ENCODE measurements at places on chromosomes 3 and 15.

- DNase-seq = no peak
Observed at GRCh38 chr3:22713936-22714335, 489.2 kb upstream of the UBE2E2 start.

GRCh38 chr3:156456771-156457224 lies 98.1 kb downstream of the SSR3 start:
- no peak for DNase-seq

- no peak for DNase-seq
Observed at GRCh38 chr3:23981955-23982354, 36.9 kb downstream of the NR1D2 start.

DNA sequence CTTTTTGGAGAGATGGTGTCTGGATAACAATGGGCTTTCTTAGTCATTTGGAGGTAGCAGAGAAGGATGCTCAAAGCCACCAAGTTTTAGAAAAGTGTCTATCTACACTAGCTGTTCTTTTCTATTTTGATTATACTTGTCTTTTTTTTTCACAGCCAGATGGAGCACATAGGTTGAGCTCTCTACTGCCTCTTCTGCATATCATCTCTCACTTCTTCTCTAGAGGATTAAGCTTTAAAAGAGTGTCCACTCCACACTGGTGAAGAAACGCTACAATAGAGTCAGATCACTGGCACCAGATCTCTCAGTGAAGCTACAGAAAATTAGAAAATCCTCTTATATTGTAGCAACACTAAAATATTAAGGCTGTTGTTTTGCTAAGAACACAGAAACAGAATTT lies 145.3 kb upstream of the MBNL1 start:
- DNase-seq = peak; percentile 18

- DNase-seq = no peak
Observed at GRCh38 chr3:156455839-156456238, 99.1 kb downstream of the SSR3 start.

- peak; percentile 80 for DNase-seq
Observed at GRCh38 chr3:24678421-24678865, 183.8 kb upstream of the THRB start.

DNA sequence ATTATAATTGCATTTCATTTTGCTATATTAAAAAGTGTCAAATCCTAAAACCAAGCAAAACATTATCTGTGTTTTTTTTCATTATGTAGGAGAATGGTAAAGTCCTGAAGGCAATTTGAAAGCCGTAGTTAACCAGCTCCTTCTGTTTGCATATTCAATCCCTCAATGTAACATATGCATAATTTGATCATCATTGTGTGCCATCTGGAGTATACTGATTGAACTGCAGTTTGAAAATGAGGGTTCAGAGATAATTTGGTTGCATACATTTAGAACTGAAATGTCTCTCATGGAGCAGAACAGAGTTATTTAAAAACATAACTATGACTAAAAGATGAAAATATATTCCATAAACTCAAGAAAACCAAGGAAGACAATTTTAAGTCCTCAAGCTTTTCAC lies 518.6 kb downstream of the GBE1 start:
- no peak for DNase-seq

DNA sequence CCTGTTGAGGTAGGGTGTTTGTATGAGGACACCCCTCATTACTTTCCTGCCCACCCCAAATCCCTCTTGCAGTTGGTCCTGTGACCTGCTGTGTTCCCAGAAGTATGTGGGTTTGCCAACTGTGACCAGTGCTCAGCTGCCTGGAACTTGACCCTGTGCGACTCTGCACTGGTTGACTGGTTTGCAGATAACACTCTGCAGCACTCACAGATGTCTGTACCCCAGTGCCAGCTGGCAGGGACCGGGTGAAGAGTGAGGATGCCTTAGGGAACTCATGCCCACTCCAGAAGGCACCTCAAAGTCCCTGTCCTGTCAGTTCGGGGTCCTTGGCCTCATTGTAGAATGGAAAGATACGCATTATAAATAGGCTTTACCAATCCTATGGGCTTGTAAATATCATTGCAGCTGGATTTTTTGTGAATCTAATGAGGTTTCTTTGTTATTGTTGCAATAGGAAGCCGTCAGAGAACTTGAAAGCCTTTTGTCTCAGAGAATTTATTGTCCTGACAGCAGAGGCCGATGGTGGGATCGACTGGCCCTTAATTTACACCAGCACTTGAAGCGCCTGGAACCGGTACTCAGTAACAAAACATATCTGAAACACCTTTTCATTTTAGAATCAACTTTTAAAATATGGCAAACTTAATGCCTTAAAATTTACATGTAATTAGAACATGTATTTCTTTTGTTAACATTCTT lies 18.2 kb downstream of the FAN1 start:
- DNase-seq = no peak

- no peak for DNase-seq
Observed at GRCh38 chr15:40285554-40286011, 2.7 kb upstream of the ANKRD63 start.

DNA sequence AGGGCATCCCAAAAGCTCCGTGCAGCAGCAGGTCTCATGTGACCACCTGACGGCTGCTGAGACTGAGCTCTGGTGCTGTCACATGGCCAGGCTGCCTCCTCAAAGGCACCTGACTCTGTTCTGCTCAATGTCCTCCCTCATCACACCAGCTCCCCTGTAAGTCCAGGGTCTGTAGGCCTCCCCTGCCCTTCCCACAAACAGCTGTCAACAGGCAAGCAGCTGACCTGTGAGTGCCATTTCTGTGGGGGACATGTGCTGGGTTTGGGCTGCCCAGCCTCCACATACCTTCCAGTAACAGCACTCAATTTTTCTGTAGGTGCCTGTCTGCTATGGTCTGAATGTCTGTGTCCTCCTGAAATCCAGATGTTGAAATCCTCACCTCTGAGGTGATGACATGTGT lies 11.2 kb downstream of the NUP210 start:
- DNase-seq = no peak

- DNase-seq = no peak
Observed at GRCh38 chr3:56136514-56136913, 331.8 kb downstream of the ERC2 start.

- no peak for DNase-seq
Observed at GRCh38 chr3:25872200-25872877, 82.4 kb downstream of the OXSM start.

DNA sequence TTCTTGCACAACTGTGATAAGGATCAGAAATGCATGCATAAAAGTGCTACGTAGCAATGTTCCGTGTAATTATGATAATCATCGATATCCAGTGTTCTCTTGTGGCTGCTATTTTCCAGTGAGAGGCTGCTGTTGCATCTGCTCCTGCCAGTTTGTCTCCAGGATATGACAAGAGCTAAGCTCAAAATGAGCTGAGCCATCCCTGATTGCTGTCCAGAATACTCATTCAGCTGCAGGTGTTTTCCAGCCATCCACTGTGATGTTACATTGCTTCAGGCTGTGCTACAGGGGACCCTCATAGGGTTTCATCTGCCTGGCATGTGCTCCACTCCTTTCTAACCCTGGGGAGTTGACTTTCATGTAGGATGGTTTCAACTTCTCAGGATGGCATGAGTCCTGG lies 976.0 kb downstream of the ROBO1 start:
- no peak for DNase-seq

DNA sequence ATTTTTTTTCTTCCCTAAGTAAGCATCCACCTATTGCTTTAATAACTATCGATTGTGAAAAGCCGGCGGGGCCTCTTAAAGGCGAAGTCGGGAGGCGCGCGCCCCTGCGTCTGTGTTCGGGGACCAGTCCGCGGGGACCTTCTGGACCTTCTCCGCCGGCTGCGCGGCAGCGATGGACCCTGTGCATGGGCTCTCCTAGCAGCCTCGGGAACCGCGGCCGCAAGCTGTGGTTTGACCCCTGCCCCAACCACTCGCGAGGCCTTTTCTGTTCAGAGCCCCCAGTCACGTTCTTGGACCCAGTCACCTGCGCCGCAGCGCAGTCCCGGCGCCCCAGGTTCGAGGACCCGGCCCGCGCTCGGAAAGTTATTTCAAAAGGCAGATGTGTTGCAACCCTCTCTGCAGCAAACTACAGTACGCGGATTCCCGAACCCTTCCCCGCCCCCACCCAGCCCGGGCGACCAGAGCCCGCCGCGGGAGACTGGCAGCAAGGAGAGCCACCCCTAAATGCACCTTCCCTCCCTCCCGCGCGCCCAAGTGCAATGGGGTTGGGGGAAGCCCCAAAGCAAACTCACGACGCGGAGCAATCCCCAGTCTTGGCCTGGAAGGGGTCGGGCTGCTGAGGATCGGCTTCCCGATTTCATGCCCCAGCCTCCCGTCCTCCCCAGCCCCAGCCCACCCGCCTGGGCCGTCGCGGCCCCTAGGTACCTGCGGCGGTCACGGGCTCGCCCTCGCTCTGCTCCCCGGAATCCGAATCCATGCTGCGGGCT lies 684 bp downstream of the TNFAIP8L3 start:
- no peak for DNase-seq

DNA sequence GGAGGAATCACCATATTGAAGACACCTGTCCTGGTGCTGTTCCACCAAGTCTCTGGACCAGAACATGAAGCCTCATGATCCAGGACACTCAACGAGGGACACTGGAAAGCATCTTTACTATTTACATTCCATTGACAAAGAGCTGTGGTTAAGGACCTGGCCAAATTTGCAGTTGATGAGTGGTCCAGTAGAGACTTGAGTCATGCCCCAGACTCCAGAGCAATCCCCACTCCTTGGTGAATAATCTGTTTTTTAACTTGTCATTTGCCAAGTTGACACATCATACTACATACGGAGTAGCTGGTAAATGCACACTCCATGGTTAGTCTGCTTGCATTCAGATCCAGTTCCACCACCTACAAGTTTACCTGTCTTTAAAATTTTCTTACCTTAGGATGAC lies 1.2 kb upstream of the COL6A6 start:
- no peak for DNase-seq

DNA sequence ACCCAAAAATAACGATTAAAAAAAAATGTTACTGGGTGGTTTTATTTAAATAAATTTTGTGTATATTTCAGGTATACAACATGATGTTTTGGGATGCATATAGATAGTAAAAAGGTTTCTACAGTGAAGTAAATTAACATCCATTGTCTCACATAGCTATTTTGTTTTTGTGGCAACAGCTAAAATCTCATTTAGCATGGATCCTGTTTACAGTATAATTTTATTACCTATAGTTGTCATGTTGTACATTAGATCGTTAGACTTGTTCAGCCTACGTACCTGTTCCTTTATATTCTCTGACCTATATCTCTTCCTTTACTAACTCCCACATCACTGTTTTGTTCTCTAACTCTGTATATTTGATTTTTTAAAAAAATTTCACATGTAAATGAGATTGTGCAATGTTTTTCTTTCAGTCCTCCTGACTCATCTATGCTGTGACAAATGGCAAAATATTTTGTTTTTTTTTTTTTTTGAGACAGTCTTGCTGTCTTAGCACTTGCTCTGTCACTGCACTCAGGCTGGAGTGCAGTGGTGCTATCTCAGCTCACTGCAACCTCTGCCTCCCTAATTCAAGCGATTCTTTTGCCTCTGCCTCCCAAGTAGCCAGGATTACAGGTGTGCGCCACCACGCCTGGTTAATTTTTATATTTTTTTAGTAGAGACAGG lies 45.6 kb downstream of the OIP5 start:
- DNase-seq = no peak

DNA sequence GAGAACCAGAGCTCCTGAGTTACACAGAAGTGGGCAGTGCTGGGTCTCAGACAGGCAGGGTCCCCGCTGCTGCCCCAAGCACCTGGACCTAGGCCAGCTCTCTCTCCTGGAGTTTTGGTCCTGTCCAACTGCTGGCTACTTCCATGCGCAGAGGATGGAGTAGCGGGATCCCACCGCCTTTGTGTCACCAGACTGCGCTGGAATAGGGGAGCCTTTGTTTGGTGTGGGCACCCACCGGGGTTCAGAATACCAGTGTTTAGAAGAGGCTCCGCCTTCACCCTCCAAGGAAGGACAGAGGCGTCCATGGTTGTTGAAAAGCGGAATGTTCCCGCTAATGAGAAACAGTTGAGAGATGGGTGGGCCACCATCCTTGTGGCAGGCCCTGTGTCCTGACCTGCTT lies 154.4 kb downstream of the DNAJB8 start:
- no peak for DNase-seq

- DNase-seq = peak; percentile 31
Observed at GRCh38 chr15:83200589-83200988, 7.0 kb downstream of the HDGFL3 start.

- no peak for DNase-seq
Observed at GRCh38 chr3:98612587-98612986, 19.2 kb upstream of the CPOX start.

GRCh38 chr3:155334914-155335723 lies 41.6 kb upstream of the STRIT1 start:
- peak; percentile 28 for DNase-seq

DNA sequence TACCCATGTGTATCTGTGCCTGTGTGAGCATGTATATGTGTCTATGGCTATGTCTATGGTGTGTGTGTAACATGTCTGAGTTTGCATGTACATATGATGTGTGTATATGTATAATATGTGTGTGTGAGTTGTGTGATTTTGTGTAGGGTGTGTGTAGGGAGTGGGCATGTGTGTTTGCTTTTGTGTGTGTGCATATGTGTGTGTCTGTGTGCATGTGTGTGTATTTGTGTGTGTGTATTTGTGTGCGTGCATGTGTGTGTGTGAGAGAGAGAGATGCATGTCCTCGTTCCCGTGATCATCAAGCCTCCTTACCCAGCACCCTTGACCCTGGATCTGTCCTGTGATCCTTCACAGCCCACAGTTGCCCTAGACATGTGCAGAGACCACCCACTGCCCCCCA lies 79.5 kb downstream of the LINGO1 start:
- no peak for DNase-seq

DNA sequence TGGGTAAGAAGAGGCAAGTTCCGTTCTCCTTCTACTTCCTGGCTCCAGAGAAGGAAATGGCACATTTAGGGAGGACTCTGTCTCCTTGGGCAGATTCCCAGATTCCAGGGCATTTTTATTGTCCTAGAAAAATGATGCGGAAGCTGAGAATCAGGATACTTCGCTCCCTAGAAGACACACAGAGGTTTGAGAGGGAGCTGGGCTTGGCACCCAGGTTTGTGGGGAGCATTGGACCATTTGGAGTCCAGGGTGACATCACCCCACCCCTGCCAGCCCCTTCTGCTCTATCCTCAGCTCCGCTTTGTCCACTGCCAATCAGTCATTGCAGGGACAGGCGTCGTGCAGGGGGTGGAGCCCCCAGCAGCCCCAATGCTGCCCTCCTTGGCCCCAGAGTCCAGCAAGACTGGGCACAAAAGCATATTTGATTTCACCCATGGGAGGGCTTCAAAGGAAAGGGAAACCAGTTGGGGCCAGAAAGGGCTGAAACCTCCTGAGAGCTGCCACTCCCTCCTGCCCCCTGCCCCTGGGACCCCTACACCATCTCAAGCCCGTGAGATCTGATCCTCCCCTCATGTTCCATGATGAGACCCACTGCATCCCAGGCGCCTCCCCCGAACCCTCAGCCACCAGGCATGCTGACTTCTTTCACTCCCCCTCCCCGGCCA lies 129.8 kb upstream of the MEF2A start:
- DNase-seq = no peak

DNA sequence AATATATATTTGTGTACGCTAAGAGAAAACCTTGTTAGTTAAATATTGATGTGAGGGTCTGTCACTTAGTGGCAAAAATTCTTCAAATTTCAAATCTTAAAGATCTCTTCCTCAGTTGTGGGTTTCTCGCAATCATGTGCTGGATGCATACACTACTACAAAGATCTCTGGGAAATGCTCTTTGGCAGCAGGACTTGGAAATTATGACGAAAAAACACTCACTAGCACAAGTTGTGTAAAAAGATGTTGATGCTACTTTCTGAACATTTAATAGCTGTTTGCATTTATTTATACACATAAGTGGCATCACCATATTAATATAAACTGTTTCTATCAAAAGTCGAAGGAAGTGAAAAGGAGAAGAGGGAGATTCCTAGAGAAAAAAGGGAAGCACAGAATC lies 10.8 kb upstream of the NANOGP8 start:
- DNase-seq = no peak

- no peak for DNase-seq
Observed at GRCh38 chr3:40128166-40128565, 181.3 kb upstream of the EIF1B start.
